ENCODE measurements at places on chromosomes 6 and 20. TPM values are rescaled to one million over a fixed set of nuclear protein-coding genes. Genes with fewer than 3 reads are reported as not detected.

- H3K36me3 ChIP-seq: no peaks in the 10 kb centered on the region
- no peak for DNase-seq
- H3K4me3 ChIP-seq: no peak overlapping the region
These were observed 110.3 kb downstream of the BMP7 start for GRCh38 chr20:57156011-57156729.

DNA sequence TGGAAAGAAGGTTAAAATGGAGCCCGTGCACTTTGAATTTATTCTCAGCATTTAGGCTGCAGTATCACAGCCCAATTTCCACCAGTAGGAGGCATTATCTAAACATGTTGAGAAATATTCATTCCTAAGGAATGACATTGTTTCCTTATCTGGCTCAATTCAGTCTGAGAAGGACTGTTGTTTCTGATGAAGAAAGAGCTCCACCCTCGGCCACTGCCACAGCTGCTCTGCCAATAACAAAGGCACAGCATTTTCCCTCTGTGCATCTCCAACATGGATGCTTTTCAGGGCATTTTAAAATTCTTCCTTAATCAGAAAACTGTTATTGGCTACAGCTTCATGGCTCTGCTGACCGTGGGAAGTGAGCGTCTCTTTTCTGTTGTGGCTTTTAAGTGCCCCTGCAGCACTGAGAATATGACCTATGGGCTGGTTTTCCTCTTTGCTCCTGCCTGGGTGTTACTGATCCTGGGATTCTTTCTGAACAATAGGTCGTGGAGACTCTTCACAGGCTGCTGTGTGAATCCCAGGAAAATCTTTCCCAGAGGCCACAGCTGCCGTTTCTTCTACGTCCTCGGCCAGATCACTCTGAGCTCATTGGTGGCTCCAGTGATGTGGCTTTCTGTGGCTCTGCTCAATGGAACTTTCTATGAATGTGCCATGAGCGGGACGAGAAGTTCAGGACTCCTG lies at the start of gene CALHM5:
TSS of gene CALHM5 (plus strand) at position 216 of the 687 bp plus-strand sequence. CDS start at position 274, 58 bp downstream.
- peaks cover 15% of the 10 kb centered on the region for H3K4me1 ChIP-seq
- no peak within 1 kb of the TSS for H3K4me3 ChIP-seq
- H3K36me3 ChIP-seq: no peaks in the 10 kb centered on the region
- no peaks in the 10 kb centered on the region for H3K27me3 ChIP-seq

CLPSL2 gene
- total RNA-seq: not detected

- DNase-seq: no peak
- no peaks in the 10 kb centered on the region for H3K27me3 ChIP-seq
- H3K27ac ChIP-seq: peak overlapping the region; percentile 9
These were observed 43.1 kb downstream of the E2F3 start for GRCh38 chr6:20444786-20445271.

RNF217 gene
- total RNA-seq: not detected

PCK1 gene
- not detected for total RNA-seq

NKAIN2 gene
- not detected for total RNA-seq

DNA sequence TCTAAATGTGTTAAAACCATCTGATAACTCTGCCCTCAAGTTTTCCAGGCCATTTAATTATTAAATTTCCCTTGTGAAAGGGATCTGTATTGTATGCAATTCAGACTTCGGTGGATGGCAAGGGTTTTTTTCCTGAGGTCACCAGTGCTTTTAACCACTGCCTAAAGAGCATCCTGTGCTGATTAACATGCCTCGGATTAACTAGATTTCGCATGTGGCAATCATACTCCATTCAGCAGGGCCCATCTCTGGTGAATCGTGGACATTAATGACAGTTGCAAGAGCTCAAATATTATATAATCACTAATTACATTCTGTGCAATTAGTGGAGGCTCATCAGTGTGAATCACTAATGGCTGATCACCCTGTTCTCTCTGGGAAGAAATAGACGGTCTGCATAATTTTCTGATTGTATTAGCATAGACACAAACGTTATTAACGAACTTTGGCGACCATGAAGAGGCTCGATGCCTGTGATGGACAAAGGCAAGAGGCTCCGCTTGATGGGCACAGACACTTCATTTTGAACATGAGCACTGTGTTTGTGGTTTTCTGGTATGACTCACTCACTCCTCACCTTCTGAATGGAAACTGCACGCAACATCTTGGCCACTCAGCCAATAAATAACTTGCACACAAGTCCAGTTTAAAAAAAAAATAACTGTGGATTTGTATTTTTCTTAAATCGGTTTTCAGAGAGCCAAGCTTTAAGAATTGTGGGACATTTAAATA lies 31.4 kb downstream of the LINC00237 start:
- no peaks in the 10 kb centered on the region for H3K36me3 ChIP-seq
- H3K27ac ChIP-seq: no peak overlapping the region
- DNase-seq: no peak
- H3K27me3 ChIP-seq: peaks cover 33% of the 10 kb centered on the region
- no peaks in the 10 kb centered on the region for H3K4me1 ChIP-seq
- H3K4me3 ChIP-seq: no peak overlapping the region

- DNase-seq: no peak
- H3K4me3 ChIP-seq: no peak overlapping the region
- no peaks in the 10 kb centered on the region for H3K4me1 ChIP-seq
- no peaks in the 10 kb centered on the region for H3K27me3 ChIP-seq
- no peak overlapping the region for H3K27ac ChIP-seq
These were observed 14.3 kb downstream of the ID4 start for GRCh38 chr6:19851241-19852089.

OR12D3 gene
- total RNA-seq: not detected

NRSN1 gene
- total RNA-seq: not detected

DDO gene
- total RNA-seq: not detected

- no peaks in the 10 kb centered on the region for H3K4me1 ChIP-seq
- DNase-seq: no peak
- H3K4me3 ChIP-seq: no peak overlapping the region
These were observed 37.8 kb downstream of the ELOVL4 start for GRCh38 chr6:79909517-79909916.

DNAH8 gene
- 2.0 TPM for total RNA-seq

SLC16A10 gene
- total RNA-seq: 0.02 TPM

HCK gene
- total RNA-seq: 183 TPM

LY6G5C gene
- 0.73 TPM for total RNA-seq

DNA sequence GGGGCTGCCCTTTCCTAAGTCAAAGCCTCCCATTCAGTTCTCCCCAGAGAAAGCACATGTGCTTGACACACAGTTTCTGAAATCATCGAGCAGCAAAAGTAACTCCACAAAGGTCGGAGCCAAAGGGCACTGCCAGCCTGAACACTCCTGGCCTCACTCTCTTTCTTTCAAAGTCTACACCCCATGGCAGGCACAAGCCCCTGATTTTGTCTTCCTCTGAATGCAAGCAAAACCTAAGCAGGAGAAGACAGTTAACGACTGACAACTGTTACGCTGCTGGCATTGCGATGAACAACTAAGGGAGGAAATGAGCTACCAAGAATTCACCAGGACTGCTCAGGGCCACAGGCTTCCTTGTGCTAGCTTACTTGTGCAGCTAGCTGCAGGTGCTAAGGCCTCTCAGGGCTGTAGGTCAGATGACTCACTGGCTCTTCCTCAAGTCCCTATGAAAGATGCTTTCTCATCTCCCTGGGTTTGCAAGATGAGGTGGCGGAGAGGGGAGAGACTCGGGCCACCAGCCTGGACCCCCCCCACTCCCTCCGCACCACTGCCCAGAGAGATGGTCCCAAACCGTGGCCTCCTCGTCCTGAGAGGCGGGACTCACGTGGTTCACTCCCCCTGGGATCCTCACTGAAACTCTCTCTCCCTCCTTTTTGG lies 208.2 kb downstream of the DLL1 start:
- DNase-seq: peak; percentile 12
- H3K36me3 ChIP-seq: no peaks in the 10 kb centered on the region
- H3K27ac ChIP-seq: no peak overlapping the region

PRR18 gene
- total RNA-seq: 0.10 TPM

DNA sequence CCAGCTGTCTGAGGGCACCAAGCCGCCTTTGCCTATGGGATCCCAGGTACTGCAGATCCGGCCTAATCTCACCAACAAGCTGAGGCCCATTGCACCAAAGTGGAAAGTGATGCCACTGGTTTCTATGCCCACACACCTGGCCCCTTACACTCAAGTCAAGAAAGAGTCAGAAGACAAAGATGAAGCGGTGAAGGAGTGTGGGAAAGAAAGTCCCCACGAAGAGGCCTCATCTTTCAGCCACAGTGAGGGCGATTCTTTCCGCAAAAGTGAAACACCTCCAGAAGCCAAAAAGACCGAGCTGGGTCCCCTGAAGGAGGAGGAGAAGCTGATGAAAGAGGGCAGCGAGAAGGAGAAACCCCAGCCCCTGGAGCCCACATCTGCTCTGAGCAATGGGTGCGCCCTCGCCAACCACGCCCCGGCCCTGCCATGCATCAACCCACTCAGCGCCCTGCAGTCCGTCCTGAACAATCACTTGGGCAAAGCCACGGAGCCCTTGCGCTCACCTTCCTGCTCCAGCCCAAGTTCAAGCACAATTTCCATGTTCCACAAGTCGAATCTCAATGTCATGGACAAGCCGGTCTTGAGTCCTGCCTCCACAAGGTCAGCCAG lies 283.0 kb downstream of the TSHZ2 start:
- H3K27me3 ChIP-seq: peaks cover under 1% of the 10 kb centered on the region
- H3K4me1 ChIP-seq: no peaks in the 10 kb centered on the region
- H3K4me3 ChIP-seq: no peak overlapping the region
- no peaks in the 10 kb centered on the region for H3K36me3 ChIP-seq
- H3K27ac ChIP-seq: no peak overlapping the region

DNA sequence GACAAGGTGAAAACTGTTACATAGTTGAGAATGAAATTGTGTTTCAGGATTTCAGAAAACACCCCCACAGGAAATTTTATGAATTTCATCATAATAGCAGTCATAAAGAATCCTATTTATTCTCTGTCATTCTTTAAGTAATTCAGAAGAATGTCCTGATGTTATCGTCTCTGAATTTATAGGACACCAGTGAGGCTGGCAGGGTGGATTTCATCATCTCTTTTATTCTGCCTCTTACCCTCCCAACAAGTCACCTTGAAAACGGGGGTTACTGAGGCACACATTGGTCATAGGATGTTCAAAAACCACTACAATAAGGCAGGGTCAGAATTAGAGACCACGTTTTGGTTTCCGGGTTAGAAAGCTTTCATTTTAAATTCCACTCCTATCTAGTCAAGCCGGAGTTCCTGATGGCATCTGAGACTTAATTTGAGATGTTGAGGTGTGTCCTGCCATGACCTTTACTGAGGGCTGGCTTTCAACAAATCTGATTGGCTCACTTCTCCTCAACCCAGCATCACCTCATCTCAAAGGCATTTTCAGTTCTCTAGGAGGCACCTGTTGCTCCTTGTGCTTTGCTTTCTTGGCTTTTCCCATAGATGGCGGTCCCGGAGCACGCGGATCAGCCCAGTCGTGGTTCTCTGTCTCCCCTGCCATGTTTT lies 230.6 kb upstream of the SUPT3H start:
- peaks cover 2% of the 10 kb centered on the region for H3K27me3 ChIP-seq
- no peak overlapping the region for H3K27ac ChIP-seq
- H3K4me3 ChIP-seq: no peak overlapping the region
- no peaks in the 10 kb centered on the region for H3K36me3 ChIP-seq
- no peak for DNase-seq

DNA sequence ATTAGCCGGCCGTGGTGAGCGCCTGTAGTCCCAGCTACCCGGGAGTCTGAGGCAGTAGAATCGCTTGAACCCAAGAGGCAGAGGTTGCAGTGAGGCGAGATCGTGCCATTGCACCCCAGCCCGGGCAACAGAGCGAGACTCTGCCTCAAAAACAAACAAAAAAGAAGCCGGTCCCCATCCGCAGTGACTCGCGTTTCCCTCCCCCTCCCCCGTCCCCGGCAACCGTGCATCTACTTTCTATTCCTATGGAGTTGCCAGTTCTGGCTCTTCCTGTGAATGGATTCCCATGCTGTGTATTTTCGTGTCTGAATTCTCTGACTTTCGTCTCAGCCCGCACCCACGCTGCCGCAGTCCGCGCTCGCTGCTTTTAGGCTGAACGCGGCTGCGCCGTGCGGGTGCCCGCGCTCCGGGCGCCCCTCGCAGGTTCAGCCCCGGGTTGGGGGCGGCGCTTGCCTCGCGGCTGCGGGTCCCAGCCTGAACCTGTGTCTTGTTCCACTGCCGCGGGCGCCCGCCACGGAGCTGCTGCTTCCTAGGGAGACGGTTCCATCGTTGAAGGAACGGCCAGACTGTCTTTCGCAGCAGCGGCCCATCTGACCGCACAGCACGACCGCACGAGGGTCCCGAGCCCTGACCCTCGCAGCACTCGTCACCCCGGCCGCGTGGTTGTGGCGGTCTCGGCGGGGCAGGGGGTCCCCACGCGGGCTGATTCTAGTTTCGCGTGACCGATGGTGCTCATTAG lies 1.1 kb upstream of the MRGBP start:
- peaks cover 44% of the 10 kb centered on the region for H3K4me1 ChIP-seq
- peak overlapping the region; percentile 85 for H3K27ac ChIP-seq
- DNase-seq: peak; percentile 62
- peak overlapping the region; percentile 82 for H3K4me3 ChIP-seq
- H3K36me3 ChIP-seq: peaks cover 24% of the 10 kb centered on the region

MAP3K4 gene
- total RNA-seq: 50.6 TPM

NKX2-4 gene
- total RNA-seq: not detected

GRCh38 chr20:251354-251753 lies 6.2 kb upstream of the DEFB132 start:
- no peak overlapping the region for H3K4me3 ChIP-seq
- no peak overlapping the region for H3K27ac ChIP-seq
- no peaks in the 10 kb centered on the region for H3K36me3 ChIP-seq
- peaks cover 9% of the 10 kb centered on the region for H3K27me3 ChIP-seq
- no peak for DNase-seq
- no peaks in the 10 kb centered on the region for H3K4me1 ChIP-seq

DNA sequence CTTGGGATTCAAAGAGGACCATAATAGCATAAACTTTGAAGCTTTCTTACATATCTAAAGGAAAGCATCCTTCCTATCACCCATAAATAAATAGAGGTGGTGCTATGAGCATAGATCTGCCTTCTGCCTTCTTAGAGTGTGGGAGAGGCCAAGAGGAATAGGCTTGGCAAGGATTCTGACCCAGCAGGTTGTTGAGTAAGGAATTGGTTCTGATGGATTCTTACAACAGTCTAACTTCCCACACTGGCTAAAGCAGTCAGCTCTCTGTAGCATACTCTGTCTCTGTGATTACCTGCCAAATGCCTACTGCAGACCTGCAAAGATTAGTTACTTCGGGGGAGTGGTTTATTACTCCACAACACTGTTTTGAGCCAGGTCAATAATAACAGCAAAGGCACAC lies 198.0 kb upstream of the RAB32 start:
- no peaks in the 10 kb centered on the region for H3K27me3 ChIP-seq
- no peak for DNase-seq
- no peaks in the 10 kb centered on the region for H3K36me3 ChIP-seq
- H3K27ac ChIP-seq: no peak overlapping the region
- no peaks in the 10 kb centered on the region for H3K4me1 ChIP-seq

- H3K27ac ChIP-seq: peak overlapping the region; percentile 90
- DNase-seq: no peak
- no peaks in the 10 kb centered on the region for H3K27me3 ChIP-seq
- H3K4me3 ChIP-seq: no peak overlapping the region
These were observed 20.2 kb downstream of the COL9A3 start for GRCh38 chr20:62836967-62837490.

Data from activated B cell treated with CpG ODN at 0.5 μM for 24 hours (primary cell).